Fibroblast of skin of right biceps (primary cell): ENCODE measurements at places on chromosomes 12 and 14.

GRCh38 chr12:42118136-42118879, 26.4 kb downstream of the GXYLT1 start:
- DNase-seq: peak; percentile 42

GRCh38 chr12:14402697-14403096, 37.2 kb downstream of the ATF7IP start:
- DNase-seq: peak; percentile 9

DNA sequence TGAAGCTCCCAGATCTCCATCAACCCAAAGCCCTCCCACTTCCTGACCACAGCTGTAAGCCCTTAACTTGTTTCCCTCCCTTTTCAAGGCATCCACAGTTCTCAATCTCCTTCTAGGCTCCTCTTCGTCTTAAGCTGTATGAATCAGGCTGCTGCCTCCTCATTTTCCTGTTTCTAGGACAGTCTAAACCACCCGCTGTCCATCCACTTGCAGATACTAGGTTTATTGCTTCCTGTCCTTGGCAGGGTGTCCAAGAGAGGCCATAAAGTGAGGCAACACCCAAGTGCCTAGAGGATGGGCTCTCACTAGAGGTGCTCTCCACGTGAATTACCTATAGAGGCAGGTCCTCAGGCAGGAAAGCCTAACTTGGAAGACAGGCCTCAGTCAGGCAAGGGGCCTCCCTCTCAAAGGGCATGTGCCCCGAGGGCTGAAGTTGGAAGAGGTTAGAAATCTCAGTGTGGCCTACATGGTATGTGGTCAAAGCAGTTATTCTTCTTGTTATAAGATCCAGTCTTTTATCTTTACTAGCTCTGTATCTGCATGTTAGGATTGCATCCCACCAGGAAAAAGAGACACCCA, 8.8 kb upstream of the TMEM106C start:
- DNase-seq: no peak

DNA sequence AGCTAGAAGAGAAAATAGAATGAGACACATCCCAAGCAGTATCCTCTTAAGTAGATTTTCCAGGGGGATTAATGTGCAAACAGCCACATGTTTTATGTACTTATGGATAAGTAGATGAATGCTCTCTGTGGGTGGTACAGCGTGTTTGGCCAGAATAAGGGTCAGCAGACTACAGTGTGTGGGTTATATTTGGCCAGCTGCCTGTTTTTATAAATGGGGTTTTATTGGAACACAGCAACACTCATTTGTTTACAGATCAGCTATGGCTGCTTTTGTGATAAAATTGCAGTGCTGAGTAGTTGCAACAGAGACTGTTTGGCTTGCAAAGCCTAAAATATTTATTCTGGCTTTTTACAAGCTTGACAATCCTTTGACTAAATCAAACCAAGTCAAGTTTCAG, 780.2 kb upstream of the SEL1L start:
- no peak for DNase-seq

GRCh38 chr12:81520064-81520945, 238.8 kb downstream of the PPFIA2 start:
- DNase-seq: no peak

- no peak for DNase-seq
Observed at GRCh38 chr14:20686386-20687143, 2.0 kb upstream of the ANG start.

GRCh38 chr12:31728289-31728916, 418 bp downstream of the AMN1 start:
- peak; percentile 15 for DNase-seq

DNA sequence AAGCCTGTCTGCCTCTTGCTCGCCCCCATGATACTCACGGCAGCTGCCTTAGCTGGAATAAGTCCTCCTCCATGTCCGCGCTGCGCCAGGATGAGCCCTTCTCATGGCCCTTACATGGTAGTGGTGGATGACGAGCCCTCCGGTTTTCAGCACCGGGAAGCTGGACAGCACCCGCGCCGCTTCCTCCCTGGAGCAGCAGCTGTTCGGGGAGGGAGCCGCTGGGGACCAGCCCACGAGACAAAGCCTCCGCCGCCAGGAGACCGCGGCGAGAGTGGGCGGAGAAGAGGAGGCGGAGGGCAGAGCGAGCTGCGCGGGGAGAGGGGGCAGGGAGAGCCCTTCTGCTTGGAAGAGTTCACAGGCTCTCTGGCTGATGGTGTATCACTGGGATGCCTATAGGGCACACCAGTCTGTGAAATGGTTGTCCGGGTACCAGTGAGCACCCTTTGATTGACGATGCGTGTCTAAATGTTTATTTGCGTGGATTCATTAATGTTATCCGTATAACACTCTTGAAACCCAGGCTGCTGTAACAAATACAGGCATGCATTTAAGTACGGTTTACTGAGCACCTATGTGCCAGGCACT, at the start of gene SVOP:
Gene SVOP (minus strand): TSS at position 273 of the 585 bp plus-strand sequence. CDS start 200 bp downstream, at position 73.
- DNase-seq: peak; percentile 77

DNA sequence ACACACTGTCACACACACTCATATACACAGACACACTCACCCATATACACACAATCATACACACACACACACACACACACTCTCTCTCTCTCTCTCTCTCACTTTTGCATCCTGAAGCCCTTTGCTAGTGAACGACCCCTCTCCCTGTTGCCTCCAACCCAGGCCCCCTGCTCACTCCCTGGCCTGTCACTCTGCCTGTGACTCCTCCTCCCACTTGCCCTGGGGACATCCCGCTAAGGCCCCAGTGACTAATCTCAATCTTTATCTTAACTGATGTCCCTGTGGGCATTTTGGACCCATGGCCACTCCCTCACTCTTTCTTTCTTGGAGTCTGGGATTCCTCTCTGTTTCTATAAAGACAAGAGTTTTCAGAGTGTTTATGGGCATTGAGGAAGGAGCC, 10.9 kb upstream of the DLK1 start:
- no peak for DNase-seq

GRCh38 chr12:40015345-40015744, 90.5 kb downstream of the SLC2A13 start:
- DNase-seq: peak; percentile 3

DNA sequence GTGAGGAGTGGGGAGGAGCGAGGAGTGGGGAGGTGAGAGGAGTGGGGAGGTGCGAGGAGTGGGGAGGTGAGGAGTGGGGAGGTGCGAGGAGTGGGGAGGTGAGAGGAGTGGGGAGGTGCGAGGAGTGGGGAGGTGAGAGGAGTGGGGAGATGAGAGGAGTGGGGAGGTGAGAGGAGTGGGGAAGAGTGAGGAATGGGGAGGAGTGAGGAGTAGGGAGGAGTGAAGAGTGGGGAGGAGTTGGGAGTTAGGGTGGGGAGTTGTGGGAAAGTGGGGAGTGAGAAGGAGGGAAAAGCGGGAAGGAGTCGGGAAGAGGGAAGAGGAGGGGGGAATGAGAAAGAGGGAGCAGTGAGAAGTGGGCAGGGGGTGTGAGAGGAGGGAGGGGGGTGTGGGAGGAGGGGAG, 86.1 kb downstream of the B4GALNT3 start:
- no peak for DNase-seq

- peak; percentile 68 for DNase-seq
Observed at GRCh38 chr12:2551412-2551900, 243.3 kb upstream of the FKBP4 start.

- no peak for DNase-seq
Observed at GRCh38 chr14:50237427-50237826, 6.0 kb upstream of the SOS2 start.

DNA sequence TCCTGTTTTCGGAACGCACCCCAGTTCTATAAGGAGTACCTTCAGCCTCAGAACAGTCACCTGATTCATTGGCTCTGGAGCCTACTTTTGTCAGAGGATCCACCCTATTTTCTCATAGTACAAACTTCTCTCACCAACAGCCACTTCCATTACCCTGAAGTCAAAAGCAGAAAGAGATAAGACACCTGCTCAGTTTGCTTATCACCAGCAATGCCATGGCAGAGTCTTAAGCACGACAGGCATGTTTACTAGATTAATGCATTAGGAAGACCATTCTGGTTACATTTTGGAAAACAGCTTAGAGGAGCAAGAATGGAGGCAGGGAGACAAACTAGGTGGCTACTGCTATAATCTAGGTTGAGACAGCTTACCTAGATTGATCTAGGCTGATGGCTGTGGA, 67.7 kb downstream of the GXYLT1 start:
- DNase-seq: no peak

DNA sequence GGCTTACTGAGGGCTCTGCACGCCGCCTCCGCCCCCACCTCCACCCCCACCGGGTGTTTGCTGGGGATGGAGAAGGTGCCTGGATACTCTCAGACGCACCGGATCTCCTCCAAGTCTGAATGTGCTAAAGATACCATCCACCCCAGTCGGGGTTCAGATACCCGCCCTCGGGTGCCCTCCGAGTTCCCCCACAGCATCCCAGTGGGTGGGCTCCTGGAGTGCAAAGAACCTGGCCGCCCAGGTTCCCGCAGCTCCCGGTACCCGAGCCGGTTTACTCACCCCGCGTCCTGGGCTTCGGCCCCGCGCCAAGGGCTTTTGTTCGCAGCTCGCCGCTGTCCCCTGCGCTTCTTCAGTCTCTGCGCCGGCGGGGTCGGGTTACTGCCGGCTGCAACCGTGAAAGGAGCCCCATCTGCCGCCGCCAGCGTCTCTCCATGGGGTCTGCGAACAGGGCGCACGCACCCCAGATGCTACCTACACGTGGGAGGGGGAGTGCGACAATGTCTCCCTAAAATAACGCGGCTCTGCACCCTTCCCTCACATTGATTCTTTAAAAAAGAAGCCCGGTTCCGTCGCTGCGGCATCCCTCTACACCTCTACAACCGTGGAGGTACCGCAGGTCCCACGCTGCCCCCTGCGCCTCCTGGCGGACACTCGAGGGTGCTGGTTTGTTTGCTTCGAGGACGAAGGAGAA, at the start of gene CCDC177:
Gene CCDC177 (minus strand): TSS at position 609 of the 691 bp plus-strand sequence. CDS start 1,249 bp downstream, outside the sequence.
- DNase-seq: peak; percentile 45

GRCh38 chr12:98592825-98593322, 612 bp upstream of the SLC25A3 start:
- peak; percentile 12 for DNase-seq

DNA sequence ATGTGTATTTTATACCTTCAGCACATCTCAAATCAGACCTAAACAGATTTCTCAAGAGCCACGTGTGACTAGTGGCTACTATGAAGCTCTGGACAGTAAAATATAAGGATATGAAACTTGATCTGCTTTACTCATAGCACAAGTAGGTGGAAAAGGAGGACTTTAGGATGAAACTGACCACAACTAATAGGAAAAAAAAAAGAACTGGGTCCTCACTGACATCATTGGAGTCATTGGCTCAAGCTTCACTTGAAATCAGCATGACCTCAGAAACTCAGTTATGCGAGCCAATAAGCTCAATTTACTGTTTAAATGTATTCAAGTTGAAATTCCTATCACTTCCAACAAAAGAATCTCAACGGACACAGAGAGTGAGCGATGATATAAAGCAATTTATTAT, 34.1 kb upstream of the CIT start:
- peak; percentile 47 for DNase-seq

DNA sequence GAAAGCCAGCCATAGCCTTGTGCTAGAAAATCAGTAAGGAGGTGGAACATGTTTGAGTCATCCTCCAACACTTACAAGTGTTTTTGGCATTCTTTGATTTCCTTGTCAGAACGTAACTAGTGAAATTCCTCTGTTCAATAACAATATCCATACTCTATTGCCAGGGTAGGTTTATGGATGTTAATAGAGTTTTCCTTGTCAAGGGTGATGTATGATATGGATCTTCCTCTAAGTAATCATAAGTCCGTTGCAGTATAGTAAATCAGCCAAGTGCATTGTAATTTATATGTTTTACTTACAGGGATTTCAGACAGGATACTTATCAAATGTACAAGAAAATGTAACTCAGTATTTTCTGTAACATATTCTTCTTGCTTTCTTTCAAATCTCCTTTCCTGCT, 19.4 kb downstream of the NAV3 start:
- DNase-seq: no peak

GRCh38 chr12:86741531-86741930, 485.3 kb upstream of the MGAT4C start:
- no peak for DNase-seq

DNA sequence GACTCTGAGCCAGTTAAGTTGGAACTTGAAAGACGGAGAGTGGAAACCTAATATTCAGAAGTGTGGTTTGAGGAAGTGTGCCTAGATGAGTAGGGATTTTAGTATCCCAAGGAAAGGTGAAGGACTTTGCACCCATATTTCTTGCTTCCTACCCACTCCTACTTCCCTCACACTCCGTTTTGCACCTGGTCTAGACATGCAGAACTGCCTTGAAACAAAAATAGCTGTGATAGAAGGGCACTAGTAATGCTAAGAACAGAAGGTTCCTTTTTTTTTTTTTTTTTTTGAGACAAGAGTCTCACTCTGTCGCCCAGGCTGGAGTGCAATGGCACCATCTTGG, 732 bp upstream of the ARF3 start:
- DNase-seq: no peak

DNA sequence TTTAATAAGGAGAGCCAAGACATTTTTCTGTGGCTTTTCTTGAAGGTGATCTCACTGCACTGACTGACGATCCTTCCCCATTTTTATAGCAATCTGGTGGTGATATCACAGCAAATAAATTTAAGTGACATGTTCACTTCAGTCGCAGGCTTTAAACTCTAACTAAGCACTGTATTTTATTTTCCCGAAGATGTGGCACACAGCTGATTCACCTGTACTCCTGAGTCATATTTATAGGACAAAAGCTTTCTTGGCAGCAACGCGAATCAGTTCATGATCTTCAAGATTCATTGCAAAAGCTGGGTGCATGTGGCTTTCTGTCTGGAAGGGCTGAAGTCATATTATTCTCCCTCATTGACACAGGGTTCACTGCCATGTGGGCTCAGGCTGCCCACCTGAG, 79.8 kb upstream of the TUNAR start:
- no peak for DNase-seq

DNA sequence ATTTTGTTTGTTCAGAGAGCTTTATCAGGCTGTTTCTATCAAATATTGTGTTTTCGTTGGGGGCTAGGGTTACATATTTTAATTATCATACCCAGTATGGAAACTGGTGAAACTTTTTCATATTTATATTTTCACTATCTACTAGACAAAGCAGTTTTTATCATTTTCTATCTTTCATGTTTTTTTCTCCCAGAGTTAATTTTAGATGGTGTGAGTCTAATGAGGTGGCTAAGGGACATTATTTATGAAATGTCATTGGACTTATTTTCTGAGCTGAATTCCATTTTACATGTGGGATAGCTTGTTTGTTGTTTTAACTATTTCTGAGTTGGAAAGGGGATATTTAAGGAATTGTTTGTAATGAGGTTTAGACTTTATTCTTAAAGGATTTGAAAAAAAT, 100.3 kb downstream of the TMTC2 start:
- DNase-seq: no peak

DNA sequence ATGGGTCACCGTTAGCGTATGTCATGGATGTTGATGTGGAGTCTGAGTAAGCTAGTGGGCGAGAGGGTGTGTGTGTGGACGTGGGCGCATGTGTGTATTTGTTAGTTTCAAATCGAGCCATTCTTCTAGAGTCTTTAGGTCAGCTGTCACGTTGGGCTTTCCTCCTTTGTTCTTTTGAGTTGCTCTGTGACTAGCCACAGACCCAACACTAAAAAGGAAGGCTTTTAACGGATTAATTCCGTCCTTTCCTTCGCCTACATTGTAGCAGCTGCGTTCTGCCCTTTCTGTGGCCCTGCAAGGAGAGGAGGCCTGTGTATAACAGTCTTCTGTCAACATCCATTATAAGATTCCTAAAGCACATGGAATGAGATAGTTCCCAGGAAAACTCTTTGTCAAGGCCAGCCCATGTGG, 117.2 kb upstream of the DNM1L start:
- DNase-seq: no peak

GRCh38 chr14:52080158-52080800, 11.4 kb upstream of the NID2 start:
- peak; percentile 73 for DNase-seq
